Astrocyte (in vitro differentiated cells and primary cell): ENCODE measurements at places on chromosomes 5 and 9. TPM values are rescaled to one million over a fixed set of nuclear protein-coding genes. Genes with fewer than 3 reads are reported as not detected.

DNA sequence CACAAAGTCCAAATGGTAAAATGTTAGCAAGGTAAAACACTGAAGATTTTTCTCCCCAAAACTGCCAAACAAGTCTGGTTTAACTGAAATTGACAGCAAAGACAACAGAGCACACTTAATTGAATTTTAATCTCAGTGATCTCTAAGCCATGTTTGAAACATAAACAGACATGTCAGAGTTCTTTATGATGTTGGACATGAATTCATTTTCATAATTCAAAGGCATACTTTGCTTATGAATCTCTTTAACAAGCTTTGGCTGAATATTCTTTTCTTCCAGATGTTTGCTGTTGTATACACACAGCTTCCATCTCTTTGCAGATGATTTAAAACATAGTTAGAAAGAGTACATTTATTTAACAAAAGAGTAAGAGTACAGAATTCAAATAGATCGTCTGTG is 509.1 kb downstream of the RAB3C start:
- no peaks in the 10 kb centered on the region for H3K27me3 ChIP-seq
- H3K4me3 ChIP-seq, result no peak overlapping the region
- H3K4me1 ChIP-seq, result no peaks in the 10 kb centered on the region

GRCh38 chr9:128396970-128397613 is 23.6 kb upstream of the CERCAM start:
- no peaks in the 10 kb centered on the region for H3K4me1 ChIP-seq
- no peak overlapping the region for H3K27ac ChIP-seq
- peaks cover 32% of the 10 kb centered on the region for H3K27me3 ChIP-seq
- no peak for DNase-seq

GRCh38 chr5:168706655-168707069 is 127.5 kb upstream of the PANK3 start:
- no peaks in the 10 kb centered on the region for H3K36me3 ChIP-seq
- no peak overlapping the region for H3K4me3 ChIP-seq
- H3K27ac ChIP-seq, result no peak overlapping the region
- H3K4me1 ChIP-seq, result no peaks in the 10 kb centered on the region

DNA sequence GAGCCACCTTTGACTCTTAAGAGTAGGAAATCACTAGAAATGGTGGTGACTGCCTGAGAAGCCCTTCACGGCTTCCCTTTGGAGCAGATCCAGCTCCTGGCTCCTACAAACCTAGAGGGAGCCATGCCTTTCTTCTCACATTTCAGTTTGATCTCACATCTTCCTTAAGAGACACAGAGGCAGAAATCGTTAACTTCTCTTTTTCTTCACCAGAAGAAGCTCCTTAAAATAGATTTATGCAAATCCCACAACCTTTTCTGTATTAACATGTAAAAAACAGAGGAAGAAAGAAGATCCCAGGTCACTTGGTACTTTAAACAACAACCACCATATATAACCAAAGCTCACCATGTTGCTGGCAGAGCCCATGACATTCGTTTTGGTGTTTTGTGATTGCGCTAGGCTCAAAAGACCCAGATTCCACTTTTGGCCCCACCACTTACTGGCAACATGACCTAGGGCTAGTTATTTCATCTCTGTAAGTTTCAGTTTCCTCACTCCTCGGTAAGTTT is 29.6 kb downstream of the PAX5 start:
- no peaks in the 10 kb centered on the region for H3K4me1 ChIP-seq
- H3K27ac ChIP-seq, result no peak overlapping the region
- H3K4me3 ChIP-seq, result no peak overlapping the region
- no peaks in the 10 kb centered on the region for H3K36me3 ChIP-seq
- no peak for DNase-seq

GRCh38 chr9:71096421-71097108 is 24.9 kb downstream of the TRPM3 start:
- no peaks in the 10 kb centered on the region for H3K27me3 ChIP-seq
- no peaks in the 10 kb centered on the region for H3K4me1 ChIP-seq
- H3K27ac ChIP-seq, result no peak overlapping the region
- DNase-seq, result no peak
- no peak overlapping the region for H3K4me3 ChIP-seq
- H3K36me3 ChIP-seq, result no peaks in the 10 kb centered on the region

Gene PCDHB9
- total RNA-seq, result 3.6 and 5.3 TPM in 2 replicates

Gene ANKRD34B
- total RNA-seq, result 0.10 and 0.20 TPM in 2 replicates

Gene CDH6
- 90.1 and 106 TPM in 2 replicates for total RNA-seq
